ENCODE measurements at places on chromosomes 2 and 18.

DNA sequence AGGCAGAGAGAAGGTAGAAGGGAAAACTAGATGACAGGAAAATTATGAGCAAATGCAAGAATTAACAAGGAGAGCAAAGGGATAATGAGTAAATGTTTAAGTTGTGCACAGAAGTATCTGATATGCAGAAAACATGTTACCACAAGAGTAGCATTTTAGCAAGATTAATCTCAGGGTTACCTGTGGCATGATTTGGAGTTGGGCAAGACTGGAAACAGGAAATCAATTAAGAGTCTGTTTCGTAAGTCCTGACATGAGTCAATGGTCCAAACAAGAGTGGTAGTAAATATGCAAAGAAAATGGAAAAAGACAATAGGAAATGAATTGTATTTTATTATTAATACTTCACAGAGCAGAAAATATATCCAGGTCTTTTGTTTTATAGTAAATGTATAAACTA, 17.3 kb upstream of the MTX2 start:
- DNase-seq: no peak

- no peak for DNase-seq
Measured at GRCh38 chr2:53130441-53130943, 637.1 kb upstream of the CHAC2 start.

GRCh38 chr2:229818230-229818629, 103.6 kb downstream of the TRIP12 start:
- DNase-seq: no peak

DNA sequence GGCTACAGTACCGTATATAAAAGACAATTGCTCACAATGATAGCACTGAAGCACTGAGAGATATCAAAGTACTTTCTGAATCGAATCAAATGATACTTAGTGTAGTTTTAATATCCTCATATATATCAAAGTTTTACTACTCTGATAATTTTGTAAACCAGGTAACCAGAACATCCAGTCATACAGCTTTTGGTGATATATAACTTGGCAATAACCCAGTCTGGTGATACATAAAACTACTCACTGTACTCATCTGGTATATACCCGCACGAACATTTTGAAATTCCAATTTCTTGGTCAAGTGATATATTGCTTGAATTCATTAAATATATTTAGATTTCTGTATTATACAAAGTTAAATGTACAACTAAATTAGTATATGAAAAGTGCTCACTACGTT, 20.5 kb downstream of the SLC39A6 start:
- no peak for DNase-seq

All from LoVo (cell line).